Left lobe of liver (tissue), 2 donors: ENCODE measurements at places on chromosomes 3 and 15.

DNA sequence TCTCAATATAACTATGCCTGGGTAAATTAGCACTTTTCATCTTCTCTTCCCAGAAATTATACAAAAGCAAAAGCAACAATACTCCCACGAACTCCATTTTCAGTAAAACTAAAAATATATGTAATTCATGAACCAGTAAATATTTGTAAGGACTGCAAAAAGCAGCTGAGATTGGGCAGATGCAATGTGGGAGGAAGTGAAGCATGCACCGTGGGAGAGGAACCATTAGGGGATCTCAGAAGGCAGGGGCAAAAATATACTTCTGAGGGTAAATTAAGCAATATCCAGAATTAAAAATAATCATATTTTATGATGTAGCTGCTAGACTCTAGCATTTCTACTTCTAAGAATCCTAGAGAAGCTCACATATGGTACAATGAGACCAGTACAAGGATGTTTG lies 20.2 kb downstream of the CFAP91 start:
- DNase-seq: no peak

GRCh38 chr3:66797889-66798560 lies 200.1 kb upstream of the KBTBD8 start:
- DNase-seq: no peak

DNA sequence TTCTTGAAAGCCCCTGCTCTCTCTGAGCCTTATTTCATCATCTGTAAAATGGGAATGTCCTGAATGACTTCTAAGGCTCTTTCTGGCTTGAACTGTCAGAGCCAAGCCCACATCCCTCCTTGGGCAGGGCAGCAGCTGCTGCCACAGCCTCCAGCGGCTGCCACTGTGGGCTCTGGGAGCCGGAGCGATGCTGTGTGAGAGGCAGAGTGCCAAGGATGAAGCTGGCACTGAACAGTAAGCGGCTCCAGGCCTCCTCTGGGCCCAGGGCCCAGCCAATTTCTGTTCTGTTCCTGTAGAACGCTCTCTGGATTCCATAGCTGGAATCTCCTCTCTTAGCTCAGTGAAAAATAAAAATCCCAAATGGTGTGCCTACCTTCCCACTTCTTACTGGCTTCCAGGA lies 4.4 kb downstream of the CPLX3 start:
- DNase-seq: no peak

- DNase-seq: no peak
Measured at GRCh38 chr3:54563501-54564200, 364.2 kb downstream of the LRTM1 start.

DNA sequence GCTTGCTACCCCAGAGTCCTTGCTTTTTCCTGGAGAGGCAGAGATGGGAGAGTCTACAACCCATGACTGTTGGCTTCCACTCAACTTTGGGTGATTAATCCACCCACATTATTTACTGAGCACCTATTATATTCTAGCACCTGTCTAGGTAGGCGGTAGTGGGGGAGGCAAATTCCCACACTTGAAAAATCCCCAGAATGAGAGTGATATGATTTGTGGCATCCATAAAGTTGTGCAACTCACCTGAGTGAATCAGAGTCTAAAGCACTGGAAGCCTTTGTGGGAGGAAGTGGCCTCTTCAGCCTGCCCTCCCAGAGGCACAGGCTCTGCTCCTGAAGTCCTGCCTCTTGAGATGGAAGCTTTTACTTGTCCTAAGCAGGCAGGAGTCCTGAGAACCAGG lies 40.4 kb upstream of the CTNNB1 start:
- DNase-seq: no peak
